ENCODE measurements at places on chromosomes 7 and 10. TPM values are rescaled to one million over a fixed set of nuclear protein-coding genes. Genes with fewer than 3 reads are reported as not detected.
A peak's percentile ranks its signal among the peaks of the same experiment; 100 is the strongest.

DNA sequence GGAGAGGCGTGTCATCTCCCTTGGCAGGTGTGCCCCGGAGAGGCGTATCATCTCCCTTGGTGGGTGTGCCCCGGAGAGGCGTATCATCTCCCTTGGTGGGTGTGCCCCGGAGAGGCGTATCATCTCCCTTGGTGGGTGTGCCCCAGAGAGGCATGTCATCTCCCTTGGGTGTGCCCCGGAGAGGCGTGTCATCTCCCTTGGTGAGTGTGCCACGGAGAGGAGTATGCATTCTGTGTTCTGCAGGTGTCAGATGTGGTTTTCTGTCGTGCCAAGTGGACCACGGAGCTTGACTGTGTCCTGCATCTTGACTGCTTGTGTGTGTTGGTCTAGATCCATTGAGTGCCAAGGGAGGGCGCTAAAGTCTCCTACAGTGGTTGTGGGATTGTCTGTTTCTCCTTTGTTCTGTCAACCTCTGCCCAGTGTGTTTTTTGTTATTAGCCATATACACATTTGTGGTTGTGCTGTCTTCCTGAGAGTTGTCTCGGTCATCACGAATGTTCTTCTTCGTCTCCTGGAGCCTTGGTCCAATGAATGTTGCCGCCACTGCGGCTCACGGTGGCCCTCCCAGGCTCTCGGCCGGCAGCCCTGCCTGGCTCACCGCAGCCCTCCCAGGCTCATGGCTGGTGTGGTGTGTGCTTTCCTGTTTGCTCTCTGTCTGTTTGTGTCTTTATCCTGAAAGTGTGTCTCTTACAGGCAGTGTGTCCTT, 96.8 kb downstream of the INPP5A start:
- DNase-seq = no peak

DNA sequence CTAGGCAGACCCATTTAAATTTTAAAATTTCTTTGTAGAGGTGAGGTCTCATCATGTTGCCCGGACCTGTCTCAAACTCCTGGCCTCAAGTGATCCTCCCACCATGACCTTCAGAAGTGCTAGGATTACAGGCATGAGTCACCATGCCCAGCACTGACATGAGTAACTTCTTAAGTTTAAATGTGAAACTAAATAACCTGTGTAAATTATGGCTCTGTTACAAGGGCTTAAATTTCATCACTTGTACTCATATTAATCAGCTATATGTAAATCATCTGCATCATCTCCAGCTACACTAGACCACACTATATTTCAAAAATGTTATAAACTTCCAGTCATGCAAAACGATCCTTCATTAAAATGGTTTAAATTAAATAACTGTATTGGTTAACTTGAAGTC, 56.1 kb downstream of the ATAD1 start:
- DNase-seq = peak; percentile 82

DNA sequence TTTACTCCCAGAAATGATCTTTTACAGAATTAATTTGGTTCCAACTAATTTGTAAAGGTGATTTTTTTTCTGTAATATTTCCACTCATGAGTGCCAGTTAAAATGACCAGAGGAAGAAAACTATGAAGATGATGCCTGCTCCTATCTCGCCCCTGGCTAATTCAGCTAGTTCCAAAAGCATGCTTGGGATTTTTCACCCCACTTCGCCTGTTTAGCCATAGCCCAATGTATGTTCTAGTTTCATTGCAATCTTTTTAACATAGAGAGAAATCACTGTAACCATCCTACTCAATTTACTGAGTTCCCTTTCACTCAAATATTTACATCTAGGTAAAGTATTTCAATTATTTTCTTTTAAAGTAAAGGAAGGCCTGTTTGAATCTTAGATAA, 23.0 kb upstream of the STK17A start:
- DNase-seq = no peak

GRCh38 chr7:41891950-41892349, 189.1 kb upstream of the INHBA start:
- DNase-seq = no peak

GRCh38 chr7:20282959-20283358, 47.7 kb upstream of the ITGB8 start:
- DNase-seq = peak; percentile 30

- peak; percentile 60 for DNase-seq
Measured at GRCh38 chr10:112208292-112208691, 24.7 kb upstream of the GPAM start.

- DNase-seq = peak; percentile 47
Measured at GRCh38 chr10:5976512-5977470, 552 bp downstream of the IL15RA start.

DNA sequence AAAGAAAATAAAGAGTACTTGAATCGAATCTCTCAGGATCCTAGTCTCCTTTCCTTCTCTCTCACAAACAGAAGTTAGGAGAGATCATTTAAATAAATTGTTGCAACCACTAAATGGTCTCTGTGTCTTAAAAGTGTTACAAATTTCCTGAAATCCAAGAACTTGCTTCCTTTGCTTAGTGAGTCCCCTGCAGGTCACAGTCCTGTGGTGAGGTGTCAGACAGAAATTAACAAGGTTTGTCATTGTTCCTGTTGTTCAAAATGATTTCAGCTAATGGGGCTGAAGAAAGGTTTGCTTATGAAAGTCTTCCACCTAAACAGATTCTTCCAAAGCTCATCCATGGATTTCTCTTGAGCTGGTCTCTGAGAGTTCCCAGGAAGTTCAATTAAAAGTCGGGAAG, 151.6 kb upstream of the SLC26A5 start:
- DNase-seq = no peak

GRCh38 chr10:97914171-97914836, 64.7 kb downstream of the GOLGA7B start:
- no peak for DNase-seq

GRCh38 chr10:121070275-121071070, 219.3 kb downstream of the WDR11 start:
- no peak for DNase-seq

KMT2C gene
- 23.3 TPM for total RNA-seq

ARHGEF5 gene
- under 0.01 TPM for total RNA-seq

DNA sequence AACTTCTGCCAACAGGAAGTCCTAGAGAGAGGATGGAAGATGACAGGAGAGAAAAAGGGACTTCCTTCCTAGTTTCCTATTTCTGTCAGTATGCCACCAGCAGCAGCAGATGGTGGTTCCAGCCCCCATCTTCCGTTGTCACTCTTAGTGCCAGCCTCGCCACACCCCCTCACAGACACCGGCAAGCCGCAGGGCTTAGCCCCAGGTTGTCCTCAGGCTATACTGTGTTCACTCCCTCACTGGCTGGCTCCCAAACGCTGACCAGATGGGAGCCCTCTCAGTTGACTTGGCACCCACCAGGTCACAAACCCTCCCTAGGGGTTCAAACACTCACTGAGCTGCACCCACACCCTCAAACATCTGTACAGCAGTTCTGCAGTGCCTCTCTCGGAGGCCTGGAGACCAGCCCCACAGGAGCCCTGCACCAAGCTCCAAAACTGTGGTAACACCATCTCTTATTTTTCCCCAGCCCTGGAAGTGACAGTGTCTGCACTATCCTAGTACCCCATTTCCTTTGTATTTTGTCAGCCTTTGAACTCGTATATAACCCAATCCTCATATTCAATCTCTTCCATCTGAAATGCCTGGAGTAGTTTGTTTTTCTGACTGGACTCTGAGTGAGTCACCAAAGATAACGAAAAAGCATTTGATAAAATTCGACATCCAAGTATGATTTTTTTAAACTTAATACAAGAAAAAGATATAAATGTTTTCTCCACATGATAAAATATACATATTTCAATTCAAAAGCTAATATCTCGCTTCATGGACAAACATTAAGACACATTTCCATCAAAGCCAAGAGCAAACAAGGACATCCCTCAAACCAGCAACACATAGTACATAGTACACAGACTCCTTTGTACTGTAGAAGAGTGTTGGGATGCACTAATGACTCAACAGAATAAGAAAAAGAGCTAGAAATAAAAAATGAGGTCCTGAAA, 34.5 kb downstream of the SMURF1 start:
- peak; percentile 62 for DNase-seq

- DNase-seq = no peak
Measured at GRCh38 chr7:151143261-151144015, 24.1 kb downstream of the GBX1 start.

DNA sequence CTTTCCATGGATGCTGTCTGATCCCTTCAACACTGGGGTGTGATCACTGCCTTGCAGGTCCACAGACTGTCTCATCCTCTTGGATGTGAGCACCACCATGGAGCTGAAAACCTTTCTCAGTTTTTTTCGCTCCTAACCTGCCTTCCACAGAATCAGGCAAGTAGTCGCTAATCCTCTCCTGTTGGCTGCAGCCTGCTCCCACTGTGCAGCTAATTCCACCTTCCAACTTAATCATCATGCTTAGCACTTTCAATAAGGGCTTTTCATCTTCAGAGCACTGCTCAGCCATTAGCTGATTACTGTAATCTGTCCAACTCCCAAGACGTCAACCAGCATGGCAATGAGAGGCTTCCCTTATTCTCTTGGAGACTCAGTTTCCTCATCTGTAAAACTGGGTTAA, 15.1 kb upstream of the CDH23 start:
- DNase-seq = no peak

DNA sequence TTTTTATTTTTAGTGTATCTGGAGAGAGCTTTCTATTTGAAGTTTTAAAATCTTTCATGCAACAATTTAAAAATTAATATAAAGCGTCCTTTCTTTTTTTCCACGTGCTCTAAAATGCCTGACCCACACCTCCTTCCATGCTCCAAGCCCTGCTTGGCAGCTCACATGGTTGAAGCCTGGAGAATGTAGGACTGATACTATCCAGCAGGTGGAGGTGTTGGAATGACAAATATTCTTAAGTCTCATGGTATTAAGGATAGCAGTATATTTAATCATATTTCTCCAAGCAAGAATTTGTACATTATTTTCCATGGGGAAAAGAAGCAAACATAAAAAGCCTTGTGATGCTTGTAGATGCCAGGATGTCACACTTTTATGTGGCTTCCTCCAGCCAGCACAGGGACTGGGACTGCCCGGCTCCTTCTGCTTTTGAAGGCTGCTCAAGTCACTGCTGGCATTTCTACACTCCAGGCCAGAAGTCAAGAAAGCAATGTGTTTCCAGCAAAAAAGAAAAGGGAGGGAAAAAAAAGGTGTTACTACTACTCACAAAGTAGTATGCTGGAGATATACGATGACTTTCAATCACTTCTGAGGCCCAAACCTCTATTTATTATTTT, 49.7 kb downstream of the BZW2 start:
- DNase-seq = peak; percentile 73

DNA sequence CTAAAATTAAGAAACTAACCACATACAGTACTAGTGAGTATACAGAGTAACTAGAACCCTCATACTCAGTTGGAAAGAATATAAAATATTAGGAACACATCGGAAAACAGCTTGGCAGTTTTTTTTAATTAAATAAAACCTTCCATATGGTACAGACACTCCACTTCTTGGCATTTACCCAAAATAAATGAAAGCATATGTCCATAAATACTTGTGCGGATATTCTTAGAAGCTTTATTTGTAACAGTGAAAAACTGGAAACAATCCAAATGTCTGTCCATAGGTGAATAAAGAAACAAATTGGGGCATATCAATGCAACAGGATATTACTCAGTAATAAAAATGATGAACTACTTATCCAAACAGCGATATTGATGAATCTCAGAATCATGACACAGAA, 410.0 kb downstream of the HTR7 start:
- no peak for DNase-seq

GRCh38 chr10:71840177-71840957, 10.7 kb downstream of the PSAP start:
- DNase-seq = peak; percentile 96

DNA sequence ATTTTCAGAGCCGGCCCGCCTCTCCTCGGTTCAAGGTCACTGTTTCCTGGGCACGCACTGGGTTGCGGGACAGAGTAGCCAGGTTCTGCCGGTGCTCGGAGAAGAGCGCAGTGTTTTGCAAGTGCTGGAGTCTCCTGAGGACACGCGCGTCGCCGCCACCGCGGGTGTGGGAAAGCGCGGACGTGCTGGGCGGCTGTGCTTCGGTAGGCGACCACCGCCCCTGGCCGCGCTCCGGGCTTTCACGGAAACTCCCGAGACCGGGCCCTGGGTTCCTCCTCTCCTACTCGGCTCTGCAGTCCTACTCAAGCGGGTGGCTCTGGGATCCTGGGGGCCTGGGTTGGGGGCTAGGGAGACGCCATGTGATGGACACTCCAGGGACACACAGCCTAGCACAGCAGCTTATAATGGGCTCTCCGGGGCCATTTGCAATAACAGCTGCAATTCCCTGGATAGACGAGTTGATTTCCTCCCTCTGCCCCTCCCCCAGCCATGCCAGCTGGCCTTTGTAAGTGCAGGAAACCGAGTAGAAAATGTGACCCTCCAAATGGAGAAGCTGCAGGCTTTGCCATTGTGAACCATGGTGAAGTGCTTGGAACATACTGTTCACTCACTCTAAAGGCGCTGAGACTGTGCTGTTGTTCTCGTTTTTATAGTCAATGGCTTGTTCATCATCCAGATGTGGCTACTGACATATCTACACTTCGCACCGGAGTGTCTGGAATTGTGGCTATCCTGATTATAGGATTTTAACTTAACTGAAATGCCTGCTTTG, 2.1 kb downstream of the FRAT1 start:
- DNase-seq = no peak

PTF1A gene
- not detected for total RNA-seq

MYPN gene
- 12.5 TPM for total RNA-seq

MAGI2 gene
- total RNA-seq = 27.2 TPM

GRCh38 chr7:105036217-105037168, 22.5 kb downstream of the KMT2E start:
- no peak for DNase-seq

NDUFB2 gene
- total RNA-seq = 81.7 TPM

CALN1 gene
- not detected for total RNA-seq

GRCh38 chr10:3215153-3215775, 42.7 kb upstream of the PITRM1 start:
- DNase-seq = no peak

DNA sequence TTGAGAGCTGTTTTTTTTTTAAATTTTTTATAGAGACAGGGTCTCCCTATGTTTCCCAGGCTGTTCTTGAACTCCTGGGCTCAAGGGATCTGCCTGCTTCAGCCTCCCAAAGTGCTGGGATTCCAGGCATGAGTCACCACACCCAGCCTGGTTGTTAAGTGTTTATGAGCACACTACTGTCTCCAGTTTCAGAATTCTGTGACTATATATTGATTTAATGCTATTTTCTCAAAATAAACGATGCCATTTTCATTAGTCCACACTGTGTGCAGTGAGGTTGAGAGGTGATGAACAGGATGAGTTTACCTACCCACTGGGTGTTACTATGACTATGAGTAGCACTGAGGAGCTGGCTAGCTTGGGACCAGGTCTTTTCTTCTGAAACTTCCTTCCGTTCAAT, 110.9 kb upstream of the FAM180A start:
- peak; percentile 29 for DNase-seq

- no peak for DNase-seq
Measured at GRCh38 chr10:132405463-132405991, 8.5 kb downstream of the PWWP2B start.

GPR85 gene
- total RNA-seq = 5.0 TPM

Data from IMR-90 (cell line).